A549 treated with Hydrocortisone at 1 μM for 4 hours (cell line): ENCODE measurements at places on chromosomes 5 and 9. TPM values are rescaled to one million over a fixed set of nuclear protein-coding genes. Genes with fewer than 3 reads are reported as not detected.

Gene SLC25A2
- not detected in 5 replicates for total RNA-seq

Gene LCN10
- total RNA-seq, result not detected in 5 replicates

Gene CAMK4
- total RNA-seq, result 0.01 to 0.25 TPM (median 0.15 TPM) in 4 of 5 replicates, not detected in the other

Gene KCNV2
- total RNA-seq, result not detected in 5 replicates

Gene FAXDC2
- total RNA-seq, result 0.25 to 0.55 TPM (median 0.43 TPM) in 5 replicates

Gene HTR4
- total RNA-seq, result not detected in 5 replicates

Gene ZFYVE16
- total RNA-seq, result 12.3 to 19.6 TPM (median 13.1 TPM) in 5 replicates

Gene CATSPER3
- total RNA-seq, result 0.22 to 0.56 TPM (median 0.34 TPM) in 5 replicates

Gene SARDH
- 0.07 to 0.16 TPM (median 0.15 TPM) in 4 of 5 replicates, not detected in the other for total RNA-seq

Gene FOXI1
- total RNA-seq, result not detected in 5 replicates

Gene PRDM9
- total RNA-seq, result 0.03 TPM in 1 of 5 replicates, not detected in the others

Gene AHRR
- total RNA-seq, result 3.9 to 5.5 TPM (median 5.2 TPM) in 5 replicates
